Mesenchymal stem cell (in vitro differentiated cells and primary cell): ENCODE measurements at places on chromosomes 13 and 19.
A peak's percentile ranks its signal among the peaks of the same experiment; 100 is the strongest.

- H3K4me1 ChIP-seq: no peaks in the 10 kb centered on the region
- peaks cover 62% of the 10 kb centered on the region for H3K27me3 ChIP-seq
- no peak for DNase-seq
- H3K27ac ChIP-seq: no peak overlapping the region
- H3K4me3 ChIP-seq: no peak overlapping the region
Observed at GRCh38 chr19:50558039-50558438, 10.2 kb downstream of the LRRC4B start.

DNA sequence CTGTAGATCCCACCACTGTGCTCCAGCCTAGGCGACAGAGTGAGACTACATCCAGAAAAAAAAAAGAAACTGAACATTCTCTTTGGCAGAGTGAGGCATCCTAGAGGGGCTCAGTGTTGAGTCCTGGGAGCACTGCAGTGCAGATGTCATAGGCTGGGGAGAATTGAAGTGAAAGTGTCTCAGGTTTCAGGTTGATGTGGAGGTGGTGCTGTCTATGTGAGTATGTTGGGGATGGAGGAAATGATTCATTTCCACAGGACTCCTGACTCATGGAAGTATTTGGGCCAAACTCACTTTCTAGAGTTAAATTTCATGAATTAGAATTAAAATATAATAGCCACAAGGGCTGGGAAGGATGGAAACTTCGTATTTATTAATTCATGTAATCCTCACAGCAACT, 134.4 kb upstream of the TSC22D1 start:
- peaks cover 12% of the 10 kb centered on the region for H3K4me1 ChIP-seq
- H3K36me3 ChIP-seq: no peaks in the 10 kb centered on the region
- H3K27me3 ChIP-seq: no peaks in the 10 kb centered on the region
- peak; percentile 77 for DNase-seq

- H3K27ac ChIP-seq: no peak overlapping the region
- H3K4me3 ChIP-seq: no peak overlapping the region
- H3K27me3 ChIP-seq: no peaks in the 10 kb centered on the region
- no peak for DNase-seq
- H3K4me1 ChIP-seq: no peaks in the 10 kb centered on the region
- no peaks in the 10 kb centered on the region for H3K36me3 ChIP-seq
Observed at GRCh38 chr13:103948426-103948825, 882.2 kb upstream of the SLC10A2 start.

DNA sequence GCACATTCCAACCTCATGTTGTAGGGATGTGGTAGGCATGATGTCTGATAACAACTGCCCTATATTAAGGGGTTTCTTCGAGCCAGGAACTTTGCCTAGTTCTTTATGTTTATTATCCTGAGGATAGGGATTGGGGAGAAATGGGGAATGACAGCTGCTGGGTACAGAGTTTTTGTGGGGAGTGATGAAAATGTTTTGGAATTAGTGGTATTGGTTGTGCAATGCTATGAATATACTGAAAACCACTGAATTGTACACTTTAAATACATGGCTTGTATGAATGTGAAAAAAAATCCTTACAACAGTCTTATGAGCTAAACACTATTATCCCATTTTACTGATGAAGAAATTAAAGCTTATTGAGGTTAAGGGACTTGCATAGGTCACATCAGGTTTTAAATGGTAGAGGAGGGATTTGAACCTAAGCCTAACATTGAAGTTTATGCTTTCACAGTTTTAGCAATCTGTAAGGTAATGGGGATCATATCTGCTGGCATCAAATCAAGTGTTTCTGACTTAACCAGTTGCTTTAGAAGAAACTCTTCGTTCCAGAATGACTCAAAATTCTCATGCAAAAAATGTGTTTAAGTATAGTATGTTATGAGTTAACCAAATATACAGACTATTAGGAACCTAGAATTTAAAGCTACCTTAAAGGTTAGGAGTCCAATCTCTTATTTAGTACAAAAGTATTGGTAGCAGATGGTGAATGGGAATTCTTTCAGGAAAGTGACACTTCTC, 61.4 kb downstream of the ERCC5 start:
- no peaks in the 10 kb centered on the region for H3K4me1 ChIP-seq
- H3K27ac ChIP-seq: no peak overlapping the region
- H3K4me3 ChIP-seq: no peak overlapping the region
- no peaks in the 10 kb centered on the region for H3K27me3 ChIP-seq

GRCh38 chr13:50801087-50801931, 42.2 kb downstream of the DLEU7 start:
- H3K36me3 ChIP-seq: no peaks in the 10 kb centered on the region
- peak; percentile 76 for DNase-seq
- H3K27ac ChIP-seq: no peak overlapping the region
- H3K4me3 ChIP-seq: no peak overlapping the region
- H3K27me3 ChIP-seq: no peaks in the 10 kb centered on the region

DNA sequence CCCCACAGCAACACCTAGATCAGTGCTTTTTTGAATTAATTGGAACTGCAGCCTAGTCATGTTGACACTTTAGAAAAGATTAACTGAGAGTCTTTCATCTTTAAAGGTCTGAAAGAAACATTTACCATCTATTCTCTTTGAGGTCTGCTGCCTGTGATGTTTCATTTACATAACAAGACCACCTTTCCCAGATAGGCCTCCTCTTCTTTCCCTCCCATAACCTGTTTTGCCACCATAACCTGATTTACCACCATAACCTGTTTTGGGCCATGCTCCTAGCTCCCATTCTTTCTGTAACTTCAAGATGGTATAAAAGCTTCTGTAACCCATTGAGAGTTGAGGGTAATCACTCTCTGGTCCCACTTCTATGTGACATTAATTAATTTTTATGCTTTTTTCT, 320.8 kb downstream of the PCDH20 start:
- DNase-seq: no peak
- H3K4me3 ChIP-seq: no peak overlapping the region
- H3K4me1 ChIP-seq: no peaks in the 10 kb centered on the region
- no peaks in the 10 kb centered on the region for H3K27me3 ChIP-seq
- H3K27ac ChIP-seq: no peak overlapping the region

DNA sequence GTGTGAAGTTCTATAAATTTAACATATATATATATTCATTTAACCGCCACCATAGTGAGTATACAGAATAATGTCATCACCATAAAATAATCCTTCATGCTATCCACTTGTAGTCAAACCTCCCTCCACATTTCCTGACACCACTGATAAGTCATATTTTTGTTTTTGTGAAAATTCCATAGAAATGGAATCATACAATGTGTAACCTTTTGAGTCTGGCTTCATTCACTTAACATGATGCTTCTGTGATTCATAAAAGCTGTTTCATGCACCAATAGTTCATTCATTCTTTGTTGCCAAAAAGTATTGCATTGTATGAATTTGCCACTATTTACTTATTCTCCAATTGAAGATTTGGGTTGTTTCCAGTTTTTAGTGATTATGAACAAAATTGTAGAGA, 497.5 kb upstream of the PCDH20 start:
- H3K36me3 ChIP-seq: no peaks in the 10 kb centered on the region
- no peak overlapping the region for H3K4me3 ChIP-seq
- no peaks in the 10 kb centered on the region for H3K4me1 ChIP-seq
- no peak for DNase-seq

GRCh38 chr19:45852983-45853382, 10.0 kb downstream of the SYMPK start:
- no peaks in the 10 kb centered on the region for H3K27me3 ChIP-seq
- H3K36me3 ChIP-seq: peaks cover 72% of the 10 kb centered on the region
- no peak overlapping the region for H3K27ac ChIP-seq
- DNase-seq: no peak
- peaks cover 5% of the 10 kb centered on the region for H3K4me1 ChIP-seq
